Colonic mucosa (tissue), 4 donors: ENCODE measurements at places on chromosomes 3 and 15. TPM values are rescaled to one million over a fixed set of nuclear protein-coding genes. Genes with fewer than 3 reads are reported as not detected.

- H3K36me3 ChIP-seq = no peaks in the 10 kb centered on the region
- H3K4me3 ChIP-seq = no peak overlapping the region
- no peak overlapping the region for H3K27ac ChIP-seq
- DNase-seq = no peak
- H3K27me3 ChIP-seq = no peaks in the 10 kb centered on the region
Observed at GRCh38 chr3:104323226-104323625, 1043.5 kb upstream of the ALCAM start.

SLC35A5 gene
- total RNA-seq = 33.6 TPM

DNA sequence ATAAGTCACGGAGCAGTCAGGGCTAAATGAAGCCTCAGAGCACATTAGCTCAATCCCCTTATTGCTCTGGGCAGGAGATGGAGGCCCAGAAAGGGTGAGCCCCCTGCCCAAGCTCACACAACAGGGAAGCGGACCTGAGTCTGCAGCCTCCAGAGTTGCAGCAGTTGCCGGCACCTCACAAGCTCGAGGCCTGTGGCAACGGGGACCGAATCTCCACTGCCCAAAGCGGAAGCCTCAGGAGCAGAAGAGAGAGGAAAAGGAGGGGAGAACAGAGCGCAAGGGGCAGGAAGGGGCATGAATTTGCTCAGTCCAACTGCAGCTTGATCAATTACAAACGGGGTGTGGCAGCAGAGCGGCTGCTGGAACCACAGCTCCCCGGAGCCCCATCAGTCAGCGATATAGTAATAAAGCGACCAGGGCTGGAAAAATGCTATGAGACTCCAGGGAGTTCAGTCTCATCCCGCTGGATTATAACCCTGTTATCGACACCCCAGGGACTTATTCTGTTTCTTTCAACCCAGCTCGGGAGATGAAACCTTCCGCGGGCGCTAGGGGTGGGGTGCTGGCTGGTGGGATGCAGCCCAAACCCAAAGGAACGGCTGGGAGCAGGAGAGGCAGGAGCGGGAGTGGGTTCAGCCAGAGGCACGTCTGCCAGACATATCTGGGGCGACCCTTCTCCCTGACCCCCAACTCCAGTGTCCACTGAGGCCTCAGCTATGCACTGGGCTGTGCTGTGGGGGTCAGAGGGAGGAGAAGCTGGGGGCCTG is 219.7 kb upstream of the LINGO1 start:
- no peaks in the 10 kb centered on the region for H3K36me3 ChIP-seq
- no peak for DNase-seq
- peak overlapping the region; percentile 43 for H3K27ac ChIP-seq
- peaks cover 5% of the 10 kb centered on the region for H3K4me1 ChIP-seq

SH2D7 gene
- total RNA-seq = 0.58 TPM
